ENCODE measurements at places on chromosomes 3 and 15. TPM values are rescaled to one million over a fixed set of nuclear protein-coding genes. Genes with fewer than 3 reads are reported as not detected.

DNA sequence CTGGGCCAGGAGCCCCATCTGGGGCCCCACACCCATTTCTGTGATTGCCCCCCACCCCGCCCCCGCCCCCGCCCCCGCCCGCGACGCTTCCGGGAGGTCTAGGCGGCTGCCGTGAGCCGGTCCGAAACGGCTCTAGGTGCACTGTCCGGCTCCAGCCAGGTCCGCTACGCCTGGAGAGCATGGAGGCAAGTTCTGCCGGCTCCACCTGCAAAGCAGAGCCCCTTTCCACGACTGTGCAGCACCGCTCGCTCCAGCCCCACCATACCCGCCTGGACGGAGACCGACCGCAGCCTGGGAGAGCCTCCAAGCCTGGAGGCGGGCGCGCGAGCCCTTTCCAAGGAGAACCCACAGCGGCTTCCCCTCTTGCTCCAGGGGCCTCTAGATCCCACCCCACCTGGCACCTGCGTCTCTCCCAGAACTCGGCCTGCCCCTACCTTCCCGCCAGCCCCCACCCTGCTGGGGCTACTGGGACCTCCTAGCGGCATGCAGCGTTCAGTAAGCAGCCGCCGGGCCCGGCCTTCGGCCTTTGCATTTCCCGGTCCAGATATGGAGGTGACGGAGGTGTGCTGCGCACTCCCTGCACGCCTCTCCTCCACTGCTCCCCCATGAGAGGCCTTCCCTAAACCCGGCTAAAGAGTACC lies 66.2 kb downstream of the KLF13 start:
- no peak for DNase-seq

DNA sequence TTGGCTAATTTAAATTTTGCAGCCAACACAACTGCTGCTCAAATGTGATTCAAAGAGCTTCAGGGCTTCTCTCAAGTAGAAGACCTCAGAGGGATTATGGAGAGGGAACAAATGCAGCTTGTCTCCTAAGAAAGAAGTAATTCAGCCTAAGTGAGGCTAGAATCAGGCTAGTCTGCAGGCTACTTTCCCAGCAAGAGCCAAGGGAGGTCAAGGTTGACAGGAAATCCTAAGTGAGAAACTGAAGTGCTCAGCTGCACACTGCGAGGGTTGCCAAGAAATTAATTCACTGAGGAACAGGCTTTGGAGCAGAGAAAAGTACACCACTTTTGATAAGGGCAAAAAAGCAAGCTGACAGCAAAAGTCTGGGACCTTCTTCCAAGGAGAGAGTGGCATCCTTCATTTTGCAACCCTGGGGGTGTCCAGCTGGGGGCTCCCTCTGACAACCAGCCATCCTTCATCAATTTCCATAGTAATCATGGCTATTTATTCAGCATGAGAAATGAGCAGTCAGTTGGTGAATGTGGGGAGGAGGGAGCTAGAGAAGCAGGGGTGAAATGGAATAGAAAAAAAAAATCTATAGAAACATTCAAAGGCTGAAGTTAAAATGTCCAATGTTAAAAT lies 646.4 kb upstream of the ADAMTS9 start:
- no peak for DNase-seq

DNA sequence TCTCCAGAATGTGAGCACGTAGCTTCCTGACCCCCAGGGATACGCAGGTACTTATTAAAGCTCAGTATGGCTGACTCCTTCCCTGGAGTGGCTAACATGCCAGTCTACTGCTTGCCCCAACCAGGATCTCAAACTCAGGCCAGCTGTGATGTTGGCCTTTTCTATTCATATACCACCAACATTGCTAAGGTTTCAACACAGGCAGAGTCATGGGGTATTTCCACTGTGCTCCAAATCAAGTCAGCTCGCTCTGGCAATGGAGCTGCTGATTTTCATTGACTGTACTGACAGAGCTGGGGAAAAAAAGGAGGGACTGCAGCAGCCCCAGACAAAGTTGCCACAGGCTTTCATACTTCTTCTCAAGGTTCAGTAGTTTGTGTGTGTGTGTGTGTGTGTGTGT lies 87.0 kb downstream of the CFAP20DC start:
- no peak for DNase-seq

GRCh38 chr3:197212290-197212689 lies 86.1 kb downstream of the DLG1 start:
- no peak for DNase-seq

- peak; percentile 37 for DNase-seq
Observed at GRCh38 chr3:18372786-18373405, 52.2 kb downstream of the SATB1 start.

- no peak for DNase-seq
Observed at GRCh38 chr15:89024418-89024817, 63.8 kb upstream of the ABHD2 start.

DNA sequence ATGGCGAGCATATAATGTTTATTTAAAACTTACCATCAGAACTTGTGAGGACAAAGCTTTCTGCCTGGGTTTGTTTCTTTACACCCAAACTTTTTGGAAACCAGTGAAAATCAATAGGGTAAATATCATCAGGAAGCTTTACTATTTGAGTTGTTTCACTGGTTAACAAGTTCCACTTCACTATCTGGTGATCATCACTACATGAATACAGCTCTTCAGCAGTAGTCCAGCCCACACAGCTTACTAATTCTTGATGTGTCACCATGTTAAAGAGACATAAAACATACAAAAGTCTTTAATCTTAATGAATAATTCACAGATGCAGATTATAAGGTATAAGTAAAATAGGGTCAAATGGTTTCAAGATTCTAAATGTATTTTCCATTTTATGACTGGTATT lies 17.6 kb downstream of the IFT80 start:
- DNase-seq: no peak

DNA sequence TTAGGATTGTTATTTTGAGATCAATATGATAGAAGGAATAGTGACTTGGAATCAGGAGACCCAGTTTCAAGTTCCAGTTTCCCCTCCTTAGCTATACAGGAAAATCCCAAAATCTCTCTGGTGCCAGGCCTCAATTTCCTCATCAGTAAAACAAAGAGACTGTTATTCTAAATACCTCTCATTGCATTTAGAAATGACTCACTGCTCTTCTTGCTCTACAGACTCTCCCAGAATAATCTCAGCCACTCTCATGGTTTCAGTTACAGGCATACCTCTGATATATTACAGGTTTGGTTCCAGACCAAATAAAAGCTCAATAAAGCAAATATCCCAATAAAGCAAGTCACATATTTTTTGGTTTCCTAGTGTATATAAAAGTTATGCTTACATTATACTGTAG lies 28.3 kb downstream of the IMPG2 start:
- DNase-seq: no peak

- no peak for DNase-seq
Observed at GRCh38 chr3:158531334-158531733, 39.7 kb upstream of the MLF1 start.

DNA sequence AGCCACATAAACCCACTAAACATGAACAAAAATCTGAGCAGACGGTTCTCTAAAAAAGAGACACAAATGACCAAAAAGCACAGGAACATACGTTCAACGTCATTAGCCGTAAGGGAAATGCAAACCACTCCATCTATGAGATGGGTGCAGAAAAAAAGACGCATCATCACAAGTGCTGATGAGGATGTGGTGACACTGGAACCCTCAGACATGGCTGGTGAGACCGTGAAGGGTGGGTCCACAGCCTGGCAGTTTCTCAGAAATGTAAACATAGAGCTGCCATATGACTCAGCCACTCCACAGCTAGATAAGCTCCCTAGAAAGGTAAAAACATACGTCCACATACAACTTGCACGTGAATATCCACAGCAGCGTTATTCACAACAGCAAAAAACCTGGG lies 23.3 kb downstream of the PCSK6 start:
- no peak for DNase-seq

- DNase-seq: no peak
Observed at GRCh38 chr3:171072432-171072831, 45.9 kb upstream of the SLC2A2 start.

DNA sequence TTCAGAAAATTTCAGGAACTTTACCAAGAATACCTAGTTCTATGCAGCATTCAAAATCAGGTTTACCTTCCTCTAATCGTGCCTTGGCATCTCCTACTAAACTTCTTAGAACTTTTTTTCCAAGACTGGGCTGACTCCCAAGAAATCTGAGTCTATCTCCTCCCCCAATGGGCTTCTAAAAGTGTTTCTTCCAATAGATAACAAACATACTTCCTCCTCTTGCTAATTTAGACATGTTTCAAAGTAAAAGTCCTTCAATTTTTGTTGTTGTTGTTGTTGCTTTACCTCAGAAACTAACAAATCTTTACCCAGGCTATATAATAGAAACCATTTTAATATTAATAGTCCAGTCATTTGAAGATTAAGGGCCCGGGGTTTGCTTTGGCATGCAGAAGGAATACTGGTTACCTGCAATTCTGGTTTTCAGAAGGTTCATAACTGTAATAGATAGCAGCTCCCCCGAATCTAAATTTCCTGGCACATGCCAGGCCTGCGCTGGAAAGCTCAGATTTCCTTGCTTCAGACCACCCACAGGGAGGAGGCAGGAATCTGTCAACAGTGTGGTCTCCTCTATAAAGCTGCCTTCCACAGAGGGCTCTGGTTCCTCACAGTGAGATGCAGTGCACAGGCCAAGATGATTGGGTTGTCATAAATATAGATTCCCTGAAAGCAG lies 188.7 kb downstream of the THRB start:
- no peak for DNase-seq

DNA sequence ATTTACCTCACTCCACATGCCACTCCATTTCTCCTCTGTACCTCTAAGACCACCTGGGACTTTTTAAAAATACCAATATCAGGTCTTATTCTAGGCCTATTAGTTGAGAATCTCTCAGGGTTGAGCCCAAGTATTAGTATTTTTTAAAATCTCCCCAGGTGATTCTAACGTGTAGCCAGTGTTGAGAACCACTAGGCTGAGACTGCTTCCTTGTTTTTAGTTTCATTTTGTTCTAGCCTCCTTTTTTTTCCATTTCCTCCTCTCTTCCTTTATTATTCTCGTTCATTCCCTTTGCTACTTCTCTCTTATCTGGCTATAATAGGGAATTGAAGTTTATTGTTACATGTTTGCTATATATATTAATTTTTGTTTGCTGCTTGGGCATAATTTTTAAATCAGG lies 217.8 kb upstream of the CD96 start:
- no peak for DNase-seq

DNA sequence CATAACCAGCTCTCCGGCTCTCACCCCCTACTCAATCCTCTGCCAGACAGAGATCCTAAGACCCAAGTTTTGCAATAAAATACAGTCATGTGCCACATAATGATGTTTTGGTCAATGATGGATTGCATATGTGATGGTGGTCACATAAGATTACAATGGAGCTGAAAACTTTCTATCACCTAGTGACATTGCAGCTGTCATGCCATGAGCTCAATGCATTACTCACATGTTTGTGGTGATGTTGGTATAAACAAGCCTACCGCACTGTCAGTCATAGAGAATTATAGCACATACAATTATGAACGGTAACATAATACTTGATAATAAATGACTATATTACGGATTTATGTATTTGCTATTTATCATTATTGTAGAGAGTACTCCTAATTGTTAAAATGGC lies 26.9 kb upstream of the SAMMSON start:
- no peak for DNase-seq

DNA sequence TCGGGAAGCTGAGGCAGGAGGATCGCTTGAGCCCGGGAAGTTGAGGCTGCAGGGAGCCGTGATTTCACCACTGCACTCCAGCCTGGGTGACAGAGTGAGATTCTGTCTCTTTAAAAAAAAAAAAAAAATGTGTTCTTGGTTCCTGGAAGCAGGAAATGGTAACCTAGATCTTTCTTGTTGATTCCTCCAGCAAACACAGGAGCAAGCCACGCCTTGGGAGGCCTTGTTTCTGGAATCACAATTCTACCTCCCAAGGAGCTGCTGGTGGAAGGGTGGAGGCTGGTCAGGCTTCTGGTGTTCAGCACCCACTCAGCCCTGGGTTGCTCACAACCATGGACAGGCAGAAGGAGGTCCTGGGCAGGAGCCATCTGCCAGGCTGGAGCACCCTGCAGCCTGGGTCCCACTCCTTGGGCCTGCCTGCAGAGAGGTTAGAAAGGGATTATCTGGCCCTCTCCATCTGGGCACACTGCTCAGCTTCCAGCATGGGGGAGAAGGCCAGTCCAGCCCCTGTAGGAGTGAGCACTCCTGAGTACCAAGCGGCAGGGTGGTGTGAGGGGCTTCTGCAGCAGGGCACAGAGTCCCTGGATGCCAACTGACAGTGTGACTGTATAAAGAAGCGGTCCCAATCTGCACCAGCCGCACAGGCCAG lies 65.6 kb downstream of the ABTB1 start:
- no peak for DNase-seq

GRCh38 chr3:62211675-62212429 lies 161.5 kb downstream of the FEZF2 start:
- no peak for DNase-seq

WDR76 gene
- total RNA-seq: 24.6 TPM

CACNA2D3 gene
- total RNA-seq: 1.8 TPM

EAF2 gene
- 13.6 TPM for total RNA-seq

AHSG gene
- 0.33 TPM for total RNA-seq
